ENCODE measurements at places on chromosomes 3 and 15. TPM values are rescaled to one million over a fixed set of nuclear protein-coding genes. Genes with fewer than 3 reads are reported as not detected.

- DNase-seq, result no peak
Observed at GRCh38 chr3:23804441-23805209, 1.1 kb upstream of the UBE2E1 start.

DNA sequence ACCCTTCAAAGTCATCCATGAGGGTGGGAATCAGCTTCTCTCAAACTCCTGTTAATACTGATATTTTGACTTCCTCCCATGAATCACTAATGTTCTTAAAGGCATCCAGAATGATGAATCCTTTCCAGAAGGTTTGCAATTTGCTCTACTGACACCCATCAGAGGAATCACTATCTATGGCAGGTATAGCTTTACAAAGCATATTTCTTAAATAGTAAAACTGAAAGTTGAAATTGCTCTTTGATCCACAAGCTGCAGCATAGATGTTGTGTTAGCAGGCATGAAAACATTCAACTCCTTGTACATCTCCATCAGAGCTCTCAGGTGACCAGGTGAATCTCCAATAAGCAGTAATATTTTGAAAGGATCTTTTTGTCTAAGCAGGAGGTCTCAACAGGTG lies 66.3 kb downstream of the B3GNT5 start:
- no peak for DNase-seq

- DNase-seq, result no peak
Observed at GRCh38 chr3:142022381-142022780, 127.0 kb downstream of the TFDP2 start.

DNA sequence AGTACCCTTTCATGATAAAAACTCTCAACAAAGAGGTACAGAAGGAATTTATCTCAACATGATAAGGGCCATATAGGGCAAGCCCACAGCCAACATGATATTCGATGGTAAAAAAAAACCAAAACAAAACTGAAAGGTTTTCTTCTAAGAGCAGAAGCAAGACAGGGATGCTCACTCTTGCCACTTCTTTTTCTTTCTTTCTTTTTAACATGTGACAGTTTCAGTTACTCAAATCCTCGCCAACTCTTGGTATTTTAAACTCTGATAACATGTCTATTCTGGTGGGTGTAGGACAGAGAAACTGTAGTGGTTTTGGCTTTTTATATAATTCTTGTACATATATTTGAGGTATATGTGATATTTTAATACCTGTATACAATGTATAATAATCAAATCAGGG lies 74.0 kb upstream of the NMNAT3 start:
- DNase-seq, result no peak

GRCh38 chr15:70111203-70112073 lies 13.7 kb upstream of the TLE3 start:
- no peak for DNase-seq

GPR87 gene
- total RNA-seq, result not detected

GRCh38 chr15:98121957-98122356 lies 161.5 kb downstream of the ARRDC4 start:
- no peak for DNase-seq

CLDN16 gene
- total RNA-seq, result not detected
